Activated T-helper 1 cell treated with Interleukin-2 at 50 U/mL for 16 hours (primary cell): ENCODE measurements at places on chromosomes 4 and X.

GRCh38 chr4:41550308-41550707 is 12.4 kb downstream of the LIMCH1 start:
- no peak for DNase-seq

DNA sequence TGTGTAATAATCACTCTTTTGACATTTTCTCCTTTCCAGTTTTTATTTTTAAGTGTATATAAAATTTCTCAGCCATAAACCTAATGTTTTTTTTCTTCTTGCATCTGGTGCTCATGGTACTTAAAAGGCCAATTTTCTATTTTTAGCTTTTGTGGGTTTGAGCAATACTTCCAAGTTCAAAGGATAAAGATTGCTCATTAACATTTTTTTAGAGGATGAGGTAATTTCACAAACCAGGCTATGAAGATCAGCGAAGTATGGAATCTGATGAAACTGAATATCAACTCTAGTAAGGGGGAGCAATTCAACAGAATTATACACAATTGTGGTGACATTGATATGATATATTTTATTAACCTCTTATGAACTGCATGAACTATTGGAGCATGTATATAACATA is 25.8 kb upstream of the KLHL34 start:
- no peak for DNase-seq

GRCh38 chrX:119635799-119636198 is 29.6 kb upstream of the NKRF start:
- no peak for DNase-seq

GRCh38 chr4:157012296-157012695 is 40.7 kb upstream of the PDGFC start:
- no peak for DNase-seq

DNA sequence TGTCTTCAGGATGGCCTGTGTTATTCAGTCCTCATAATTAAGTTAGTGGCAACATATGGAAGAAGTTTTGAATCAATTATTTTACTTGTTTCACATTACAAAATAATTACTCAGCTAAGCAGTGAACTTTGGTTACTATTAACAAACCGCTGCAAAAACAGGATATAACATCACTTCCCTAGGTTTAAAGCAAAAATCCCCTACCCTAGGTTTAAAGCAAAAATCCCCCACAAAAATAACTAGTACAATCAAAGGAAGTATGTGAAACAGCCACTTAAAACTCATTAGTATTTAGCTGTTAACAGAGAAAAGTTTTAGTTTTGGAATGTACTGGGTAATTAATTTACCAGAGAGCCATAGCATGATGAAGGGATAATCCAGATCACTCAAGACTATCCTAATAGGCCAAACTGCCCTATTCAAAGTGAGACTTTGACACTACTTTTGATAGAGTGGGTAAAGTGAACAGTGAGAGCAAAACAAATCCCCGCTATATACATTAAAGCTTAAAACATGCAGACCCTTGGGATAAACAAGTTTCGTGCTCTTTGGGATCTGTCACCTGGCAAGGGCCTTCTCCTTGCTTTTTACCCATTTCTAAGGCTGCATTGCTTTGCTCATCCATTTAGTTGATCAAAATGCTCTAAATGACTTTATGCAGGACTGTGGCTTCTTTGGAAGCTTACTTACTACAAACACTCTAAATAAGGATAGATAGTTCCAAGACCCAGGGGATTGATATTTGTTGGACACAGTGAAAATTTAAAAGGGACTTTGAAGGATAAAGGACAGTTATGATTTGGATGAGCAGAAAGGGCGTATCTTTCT is 36.4 kb upstream of the GPR174 start:
- no peak for DNase-seq
